ENCODE measurements at places on chromosomes 7 and 10.
A peak's percentile ranks its signal among the peaks of the same experiment; 100 is the strongest.

GRCh38 chr7:80584778-80585177 is 53.7 kb upstream of the CD36 start:
- DNase-seq, result no peak

DNA sequence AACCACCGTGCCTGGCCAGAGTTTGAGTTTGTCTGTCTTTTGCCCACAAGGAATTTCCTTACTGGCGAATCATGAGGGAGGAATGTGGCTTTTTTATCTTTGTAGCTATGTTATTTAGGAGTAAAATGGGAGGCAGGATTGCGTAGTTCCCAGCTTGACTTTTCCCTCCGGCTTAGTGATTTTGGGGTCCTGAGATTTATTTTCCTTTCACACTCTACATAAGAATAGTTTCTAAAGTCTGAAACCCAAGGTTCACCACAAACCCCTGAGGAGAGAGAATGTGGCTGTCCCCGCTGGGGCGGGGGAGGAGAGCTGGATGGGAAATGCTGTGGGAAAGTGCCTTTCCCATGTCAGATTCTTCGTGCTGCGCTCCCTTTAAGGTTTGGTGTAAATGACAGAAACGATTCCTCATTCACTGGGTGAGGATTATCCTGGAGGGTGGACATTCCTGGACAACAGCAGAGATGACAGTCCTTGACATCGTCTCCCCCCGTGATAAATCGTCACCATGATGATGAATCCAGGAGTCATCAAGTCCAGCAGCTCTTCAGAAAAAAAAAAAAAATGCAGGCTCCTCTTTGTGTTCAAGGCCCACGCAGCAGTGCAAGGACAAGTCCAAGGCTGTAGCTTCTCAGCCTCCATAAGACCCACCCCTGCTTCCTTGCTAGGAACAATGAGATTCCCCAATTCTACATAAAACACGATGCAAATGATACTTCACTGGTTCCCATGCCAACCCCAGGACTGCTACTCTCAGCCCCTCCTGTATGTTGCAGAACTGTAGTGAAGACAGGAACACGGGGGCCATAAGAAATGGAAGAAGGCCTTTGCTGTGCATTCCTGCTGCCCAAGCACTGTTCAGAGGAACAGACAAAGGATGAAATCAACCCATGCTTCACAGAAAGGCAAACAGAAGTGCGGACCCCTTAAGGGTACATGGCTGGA is 233.1 kb downstream of the CCDC3 start:
- no peak for DNase-seq

DNA sequence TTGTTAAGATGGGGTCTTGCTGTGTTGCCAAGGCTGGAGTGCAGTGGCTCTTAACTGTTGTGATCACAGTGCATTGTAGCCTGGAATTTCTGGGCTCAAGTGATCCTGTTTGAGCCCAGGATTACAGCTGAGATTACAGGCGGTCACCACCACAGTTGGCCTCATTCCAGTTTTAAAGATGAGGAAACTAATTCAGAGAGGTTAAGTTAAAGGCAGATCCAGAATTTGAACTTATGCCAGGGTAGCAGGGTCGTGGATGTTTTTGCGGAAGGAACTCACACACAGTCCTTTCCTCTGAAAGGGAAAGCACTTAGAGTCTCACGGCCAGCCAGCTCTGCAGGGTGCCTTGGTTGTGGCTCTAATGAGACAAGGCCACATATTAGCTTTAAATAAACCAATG is 84.7 kb downstream of the MMRN2 start:
- peak; percentile 16 for DNase-seq

DNA sequence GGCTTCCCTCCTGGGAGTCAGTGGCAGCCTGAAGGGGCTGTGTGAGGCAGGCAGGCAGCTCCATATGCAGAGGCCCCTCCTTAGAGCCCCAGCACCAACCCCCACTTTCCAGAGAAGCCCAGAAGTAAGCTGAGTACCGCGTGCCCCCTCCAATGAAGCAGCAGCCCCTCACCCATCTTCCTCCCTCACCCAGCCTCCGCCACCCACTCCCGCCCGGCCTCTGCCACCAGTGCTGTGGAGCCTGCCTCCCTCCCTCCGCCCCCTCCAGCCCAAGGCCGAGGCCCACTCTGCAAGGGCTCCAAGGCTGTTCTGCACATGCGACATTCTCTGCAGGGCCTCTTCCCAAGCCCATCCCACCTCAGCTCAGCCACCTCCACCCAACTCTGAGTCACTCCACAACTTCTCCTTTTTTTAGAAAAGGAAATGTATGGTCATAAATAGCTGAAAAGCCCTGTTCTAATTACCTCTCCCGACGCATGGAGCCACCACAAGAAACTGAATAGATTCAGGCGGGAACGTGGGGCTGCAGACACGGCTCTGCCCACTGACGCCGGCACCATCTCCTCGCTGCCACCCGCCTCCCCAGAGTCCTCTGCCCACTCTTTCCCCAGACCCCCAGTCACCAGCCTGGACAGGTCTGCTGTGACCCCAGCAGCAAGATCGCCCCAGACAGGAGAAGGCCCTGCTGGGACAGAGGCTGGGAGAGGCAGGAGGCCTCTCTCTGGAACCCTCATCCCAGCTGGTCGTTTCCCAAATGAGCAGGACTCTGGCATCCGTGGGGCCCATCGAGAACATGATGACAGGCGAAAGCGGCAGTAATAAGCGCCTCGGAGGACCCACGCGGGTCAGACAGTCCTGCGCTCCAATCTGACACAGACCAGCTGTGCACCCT is 213.9 kb downstream of the MAD1L1 start:
- no peak for DNase-seq

- DNase-seq, result no peak
These were observed 1094.1 kb downstream of the DNAJB9 start for GRCh38 chr7:109663806-109664205.

DNA sequence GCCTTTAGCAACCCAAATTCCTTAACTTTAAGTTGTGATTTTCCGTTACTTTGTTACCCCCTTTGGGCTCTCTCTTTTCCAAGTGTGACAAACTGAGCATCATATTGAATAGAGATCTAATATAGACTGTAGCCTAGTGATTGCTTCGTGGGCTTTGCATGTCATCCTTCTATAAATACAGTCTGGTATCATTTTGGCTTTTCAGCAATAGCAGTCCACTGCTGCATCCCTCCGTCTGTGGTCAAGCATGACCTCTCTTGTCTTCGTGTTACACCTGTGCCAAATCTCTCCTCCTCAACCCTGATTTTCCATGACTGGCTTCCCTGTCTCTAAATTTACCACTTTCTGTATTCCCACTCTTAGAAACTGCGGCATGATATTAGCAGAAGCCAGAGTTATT is 53.8 kb upstream of the AGK start:
- no peak for DNase-seq

- no peak for DNase-seq
These were observed 203.9 kb downstream of the FRMD4A start for GRCh38 chr10:14126697-14127440.

DNA sequence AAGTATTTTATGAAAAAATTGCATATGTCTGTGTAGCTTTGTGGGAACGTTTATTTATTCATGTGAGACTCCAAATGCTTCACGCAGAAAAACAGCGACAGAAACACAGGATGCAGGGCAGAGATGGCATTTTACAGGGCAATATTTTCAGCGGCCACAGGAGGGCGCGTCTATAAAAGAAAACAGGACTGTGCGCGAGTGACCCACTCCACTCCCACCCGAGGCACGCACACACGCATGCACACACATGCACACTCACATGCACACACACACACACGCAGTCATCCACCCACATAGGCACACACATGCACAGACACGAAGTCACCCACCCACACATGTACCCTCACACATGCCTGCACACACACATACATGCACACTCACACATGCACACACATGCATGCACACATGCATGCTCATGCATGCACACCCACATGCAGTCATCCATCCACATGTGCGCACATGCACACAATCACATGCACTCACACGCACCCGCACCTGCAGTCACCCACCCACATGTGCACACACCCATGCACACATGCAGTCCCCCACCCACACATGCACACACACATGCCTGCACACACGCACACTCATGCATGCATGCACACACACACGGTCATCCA is 96.3 kb downstream of the DNAJB6 start:
- DNase-seq, result no peak

GRCh38 chr7:151088019-151088855 is 2.0 kb downstream of the AGAP3 start:
- DNase-seq, result no peak

- DNase-seq, result no peak
These were observed 202.1 kb downstream of the TNS3 start for GRCh38 chr7:47379629-47380324.

GRCh38 chr10:28295336-28295735 is 7.5 kb downstream of the MPP7 start:
- no peak for DNase-seq

- no peak for DNase-seq
These were observed 194.2 kb upstream of the SVIL start for GRCh38 chr10:29828956-29829355.

DNA sequence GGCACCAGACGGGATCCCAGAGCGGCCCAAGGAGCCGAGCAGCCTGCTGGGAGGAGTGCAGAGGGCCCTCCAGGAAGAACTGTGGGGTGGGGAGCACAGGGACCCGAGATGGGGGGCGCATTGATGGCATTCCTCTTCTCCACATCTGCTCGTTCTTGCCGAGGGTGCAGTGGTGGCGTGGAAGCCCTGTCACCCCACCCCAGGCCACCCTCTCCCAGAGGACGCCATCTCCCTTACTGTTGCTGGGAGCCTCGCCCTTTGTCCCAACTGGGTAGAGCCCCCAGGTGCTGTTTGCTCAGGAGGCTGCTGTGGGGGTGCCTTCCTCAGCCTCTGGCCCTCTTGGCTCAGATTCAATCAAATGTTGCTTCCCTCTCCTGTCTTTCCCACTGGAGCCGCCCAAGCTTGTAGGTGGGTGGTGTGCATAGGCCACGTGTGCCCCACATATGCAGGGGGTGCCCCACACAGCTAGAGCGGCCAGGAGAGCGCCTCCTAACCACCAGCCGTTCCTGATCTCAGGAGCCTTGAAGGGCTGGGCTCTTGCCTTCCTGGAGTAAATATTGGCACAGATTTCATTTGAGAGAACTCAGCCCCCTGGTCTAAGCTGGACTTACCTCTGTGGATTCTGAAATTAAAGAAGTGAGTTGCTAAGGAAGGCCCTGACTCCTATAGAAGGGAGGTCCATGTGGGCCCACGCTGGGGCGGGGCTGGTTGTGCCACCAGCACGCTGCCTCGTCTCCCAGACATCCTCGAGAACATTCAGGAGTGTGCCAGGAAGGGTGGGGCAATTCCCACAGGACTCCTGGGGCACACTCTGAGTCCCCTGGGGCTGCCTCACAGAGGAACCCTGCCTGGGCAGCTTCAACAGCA is 39.2 kb downstream of the ZNF467 start:
- no peak for DNase-seq

GRCh38 chr7:125467996-125468854 is 538.6 kb upstream of the POT1 start:
- no peak for DNase-seq

DNA sequence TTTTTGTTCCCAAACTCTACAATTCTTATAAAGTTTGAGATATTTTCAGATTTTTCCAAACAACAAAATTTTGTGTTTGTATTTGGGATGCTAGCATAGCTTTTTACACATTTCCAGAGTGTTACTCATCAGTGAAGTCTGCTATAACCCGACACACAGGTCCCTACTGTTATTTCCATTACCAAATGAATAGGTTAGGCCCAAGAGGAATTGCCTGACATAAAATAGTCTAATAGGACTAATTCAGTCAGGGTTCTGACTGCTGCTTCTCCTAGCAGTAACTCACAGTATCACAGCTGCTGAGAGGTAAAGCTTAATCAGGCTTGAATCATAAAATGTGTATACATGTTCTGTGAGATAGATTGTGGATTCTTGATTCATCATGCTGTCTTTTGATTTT is 49.1 kb upstream of the STRIP2 start:
- no peak for DNase-seq

DNA sequence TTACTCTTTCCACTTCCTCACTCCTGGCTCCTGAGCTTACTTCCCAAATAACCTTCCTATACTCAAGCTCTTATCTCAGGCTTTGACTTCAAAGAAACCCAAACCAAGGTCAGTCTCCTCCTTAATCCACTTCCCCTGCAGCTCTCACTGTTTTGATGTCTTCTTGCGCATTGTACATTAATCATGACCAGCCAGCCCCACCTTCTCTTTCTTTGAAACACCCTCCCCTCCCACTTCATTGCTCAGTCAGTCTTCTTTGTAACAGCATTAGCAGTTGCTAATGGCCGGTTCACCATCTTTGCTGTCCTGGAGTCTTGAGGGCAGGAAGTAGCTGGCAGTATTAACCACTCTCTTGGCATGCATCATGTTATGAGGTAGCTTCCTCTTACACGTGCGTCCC is 57.9 kb upstream of the CHCHD3 start:
- no peak for DNase-seq

- no peak for DNase-seq
These were observed 23.1 kb upstream of the ZC3HAV1L start for GRCh38 chr7:139058943-139059342.

- no peak for DNase-seq
These were observed 2.1 kb downstream of the ST8SIA6 start for GRCh38 chr10:17452060-17452841.

DNA sequence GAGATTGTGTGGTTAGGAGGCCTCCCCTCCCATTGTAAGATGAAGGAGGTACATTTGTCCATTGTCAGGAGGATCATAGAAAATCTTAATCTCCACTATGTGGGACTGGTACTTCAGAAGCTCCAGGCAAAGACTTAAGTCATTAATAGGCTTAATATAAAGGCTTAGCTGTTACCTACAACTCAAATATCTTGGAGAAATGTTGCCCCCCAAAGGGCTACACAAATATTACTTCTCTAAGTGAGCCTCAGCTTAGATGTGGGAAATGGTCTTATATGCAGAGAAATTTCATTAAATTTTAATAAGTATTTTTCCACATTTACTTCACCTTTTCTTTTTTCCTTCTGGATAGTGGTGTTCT is 27.2 kb downstream of the TAS2R41 start:
- no peak for DNase-seq

DNA sequence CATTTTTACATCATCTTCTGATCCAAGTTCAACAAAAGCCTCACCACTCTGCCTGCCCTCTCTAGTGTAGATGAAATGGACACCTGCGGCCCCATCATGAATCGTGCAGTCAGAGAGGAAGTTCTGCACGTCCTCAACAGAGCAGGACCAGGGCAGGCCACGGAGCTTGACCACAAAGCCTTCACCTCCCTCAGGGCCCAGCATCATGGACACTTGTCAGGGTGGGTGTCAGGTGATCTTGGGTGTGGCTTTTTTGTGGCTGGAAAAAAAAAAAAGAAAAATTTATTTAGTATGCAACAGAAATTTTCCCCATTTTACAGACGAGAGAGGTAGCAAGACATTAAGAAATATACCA is 16.2 kb downstream of the FXYD4 start:
- no peak for DNase-seq
